ENCODE measurements at places on chromosomes 1 and 21. TPM values are rescaled to one million over a fixed set of nuclear protein-coding genes. Genes with fewer than 3 reads are reported as not detected.

DNA sequence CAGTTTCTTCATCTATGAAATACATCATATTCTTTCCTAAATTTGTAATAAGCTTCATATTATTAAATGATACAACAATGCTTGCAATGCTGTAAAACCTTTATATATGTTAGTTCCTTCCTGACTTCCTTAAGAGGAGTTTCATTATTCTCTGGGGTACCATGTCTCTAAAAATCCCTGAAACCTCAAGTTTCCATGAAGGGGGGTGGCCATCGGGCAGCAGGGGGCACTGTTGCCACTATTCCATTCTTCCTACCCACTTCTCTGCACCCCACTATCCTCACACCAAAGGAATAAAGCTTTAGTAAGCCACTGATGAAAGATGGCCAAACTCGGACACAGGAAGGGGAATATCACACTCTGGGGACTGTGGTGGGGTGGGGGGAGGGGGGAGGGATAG lies 9.0 kb upstream of the DMRTB1 start:
- peak; percentile 63 for DNase-seq

GRCh38 chr1:108140177-108140576 lies 60.0 kb downstream of the SLC25A24 start:
- DNase-seq = no peak

GRCh38 chr1:152050886-152051675 lies 14.3 kb upstream of the S100A11 start:
- peak; percentile 15 for DNase-seq

Gene TMOD4
- total RNA-seq = 1.3 TPM

Gene C8B
- not detected for total RNA-seq

Gene GJA9
- not detected for total RNA-seq

Gene FTCD
- total RNA-seq = 3.3 TPM

Gene NPL
- total RNA-seq = 2.8 TPM

DNA sequence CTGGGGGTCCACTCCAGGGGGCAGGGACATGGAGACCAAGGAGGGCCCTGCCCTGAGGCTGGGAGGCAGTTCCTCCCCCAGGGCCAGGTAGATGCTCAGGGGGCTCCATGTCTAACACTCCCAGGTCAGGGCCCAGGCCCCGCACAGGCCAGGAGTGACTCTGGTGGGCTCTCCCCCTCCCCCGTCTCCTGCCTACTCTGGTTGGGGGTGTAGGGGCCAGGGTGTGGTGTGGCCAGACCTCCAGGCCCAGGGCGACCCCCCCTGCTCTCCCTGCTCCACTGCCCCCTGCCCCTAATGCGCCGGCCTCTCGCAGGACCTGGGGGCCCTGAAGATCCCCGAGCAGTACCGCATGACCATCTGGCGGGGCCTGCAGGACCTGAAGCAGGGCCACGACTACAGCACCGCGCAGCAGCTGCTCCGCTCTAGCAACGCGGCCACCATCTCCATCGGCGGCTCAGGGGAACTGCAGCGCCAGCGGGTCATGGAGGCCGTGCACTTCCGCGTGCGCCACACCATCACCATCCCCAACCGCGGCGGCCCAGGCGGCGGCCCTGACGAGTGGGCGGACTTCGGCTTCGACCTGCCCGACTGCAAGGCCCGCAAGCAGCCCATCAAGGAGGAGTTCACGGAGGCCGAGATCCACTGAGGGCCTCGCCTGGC lies 19.7 kb upstream of the CCDC27 start:
- peak; percentile 86 for DNase-seq

DNA sequence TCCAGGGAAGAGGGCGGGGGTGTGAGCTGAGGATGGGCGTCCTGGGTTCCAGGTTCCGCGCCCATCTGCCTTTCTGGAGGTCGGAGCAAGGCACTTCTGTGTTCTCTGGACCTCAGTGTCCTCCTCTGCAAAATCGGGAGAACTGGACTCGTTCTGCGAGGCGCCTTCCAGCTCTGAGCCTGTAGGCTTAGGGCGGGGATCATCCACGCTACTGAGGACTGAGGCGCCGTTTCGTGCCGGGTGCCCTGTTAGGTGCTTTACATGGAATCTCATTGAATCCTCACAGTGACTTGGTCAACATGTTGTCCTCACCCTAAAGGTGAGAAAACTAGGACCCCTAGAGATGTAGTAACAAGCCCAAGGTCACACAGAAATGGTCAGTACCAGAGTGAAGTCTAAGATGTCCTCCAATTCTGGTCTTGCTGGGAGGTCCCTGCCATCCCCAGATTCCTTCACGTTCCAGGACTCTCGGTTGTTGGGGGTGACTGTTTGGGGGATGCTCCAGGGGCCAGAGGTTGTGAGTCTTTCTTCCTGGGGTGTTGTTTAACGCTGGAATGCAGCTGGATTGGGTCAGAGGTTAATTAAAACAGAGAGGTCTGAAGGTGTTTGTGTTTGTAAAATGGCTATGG lies 677 bp downstream of the PRKAA2 start:
- DNase-seq = peak; percentile 57

DNA sequence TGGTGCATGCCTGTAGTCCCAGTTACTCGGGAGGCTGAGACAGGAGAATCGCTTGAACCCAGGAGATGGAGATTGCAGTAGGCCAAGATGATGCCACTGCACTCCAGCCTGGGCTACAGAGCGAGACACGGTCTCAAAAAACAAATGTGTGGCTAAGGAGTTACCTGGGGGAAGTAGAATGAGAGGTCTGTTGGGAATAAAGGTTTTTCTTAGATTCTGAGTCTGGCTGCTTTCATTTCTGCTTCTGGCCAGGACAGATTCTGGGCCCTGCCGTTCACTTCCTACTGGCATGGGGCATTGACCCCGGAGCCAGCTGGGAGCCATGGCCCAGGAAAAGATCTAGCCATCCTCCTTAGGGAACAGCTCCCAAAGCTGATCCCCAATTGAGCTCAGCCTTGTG lies 420 bp upstream of the DCDC2B start:
- no peak for DNase-seq

GRCh38 chr1:1153874-1154273 lies 19.8 kb upstream of the TTLL10 start:
- no peak for DNase-seq

DNA sequence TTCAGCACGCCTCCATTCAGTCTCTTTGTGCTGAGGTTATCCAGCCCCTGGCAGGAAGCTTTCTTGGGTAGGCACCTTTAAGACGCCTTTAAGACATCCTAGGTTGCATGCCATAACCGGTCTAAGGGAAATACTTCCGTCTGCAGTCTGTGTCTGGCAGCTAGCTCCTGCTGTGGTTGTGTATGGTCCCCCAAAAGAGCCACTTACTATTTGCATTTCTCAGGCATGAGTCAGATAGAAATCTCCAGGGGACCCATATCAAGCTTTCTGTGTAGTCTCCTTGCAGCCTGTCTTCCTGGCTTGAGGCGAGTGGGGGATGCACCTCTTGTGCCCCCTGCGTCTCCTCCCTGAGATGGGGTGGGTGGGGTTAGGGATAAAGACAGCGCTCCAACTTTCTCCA lies 10.0 kb upstream of the RYR2 start:
- peak; percentile 44 for DNase-seq

Gene EXTL1
- 1.2 TPM for total RNA-seq

Gene NOC2L
- 123 TPM for total RNA-seq

GRCh38 chr21:25689226-25689625 lies 45.5 kb downstream of the ATP5PF start:
- DNase-seq = no peak

DNA sequence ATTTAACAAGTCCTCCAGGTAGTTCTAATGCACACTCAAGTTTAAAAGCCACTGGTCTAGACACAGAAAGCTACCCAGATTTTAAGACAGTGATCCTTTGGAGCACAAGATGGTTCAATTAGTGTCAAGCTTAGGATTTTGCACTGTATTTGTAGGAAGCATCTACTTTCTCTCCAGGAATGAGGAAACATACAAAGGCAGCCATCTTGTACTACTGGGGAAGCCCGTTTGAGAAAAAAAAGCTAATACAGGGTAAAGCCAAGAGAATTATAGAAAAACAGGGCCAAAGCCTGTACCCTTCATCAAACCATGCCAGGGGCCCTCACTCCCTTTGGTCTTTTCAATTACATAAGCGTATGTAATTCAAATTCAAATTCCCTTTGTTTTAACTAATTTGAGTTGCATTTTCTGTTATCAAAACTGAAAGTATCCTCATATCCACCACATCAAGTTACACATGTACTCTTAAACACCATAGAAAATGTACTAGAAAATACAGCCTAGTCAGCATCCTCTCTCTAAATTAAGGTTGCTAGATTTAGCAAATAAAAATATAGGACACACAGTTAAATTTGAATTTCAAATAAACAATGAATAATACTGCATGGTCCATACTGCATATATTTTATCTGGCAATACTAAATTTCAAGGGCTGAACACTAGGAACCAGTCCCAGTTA lies 17.4 kb downstream of the PIK3R3 start:
- no peak for DNase-seq

Gene KANK4
- total RNA-seq = 0.19 TPM

- DNase-seq = no peak
Observed at GRCh38 chr1:179955731-179956130, 1.1 kb downstream of the CEP350 start.

DNA sequence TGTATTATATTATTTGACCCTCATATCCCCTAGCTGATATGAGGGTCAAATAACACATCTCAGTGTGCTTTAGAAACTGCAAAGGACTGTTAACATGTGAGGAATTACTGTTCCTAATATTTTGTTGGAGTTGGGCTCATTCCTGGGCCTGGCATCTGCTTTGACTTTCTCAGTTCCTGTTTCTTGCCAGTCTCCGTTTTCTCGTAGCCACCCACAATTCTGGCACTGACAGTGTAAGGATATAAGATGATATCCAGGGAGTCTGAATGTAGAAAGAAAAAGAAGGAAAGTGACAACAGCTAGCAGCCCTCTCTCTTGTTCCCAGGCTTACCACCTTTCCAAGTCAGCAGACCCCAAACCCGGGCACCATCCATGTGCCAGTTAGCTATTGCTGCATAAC lies 54.4 kb upstream of the SCMH1 start:
- DNase-seq = no peak

DNA sequence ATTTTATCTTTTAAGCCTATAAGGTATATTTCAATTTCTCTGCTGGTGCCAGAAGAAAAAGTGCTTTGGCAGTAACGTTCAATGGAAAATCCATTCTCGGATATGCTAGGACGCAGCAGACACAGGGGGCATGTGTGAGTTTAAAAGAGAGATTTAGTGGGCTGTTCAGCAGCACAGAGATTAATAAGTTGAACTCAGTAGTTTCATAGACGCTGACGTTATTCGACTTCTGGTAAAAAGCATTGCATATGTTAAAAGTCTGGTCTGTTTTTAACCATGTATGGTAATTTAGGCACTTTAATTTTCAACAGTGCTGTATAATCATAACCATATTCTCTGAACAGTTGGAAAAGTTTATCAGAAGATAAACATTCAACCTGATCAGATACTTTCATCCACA lies 99.6 kb downstream of the ATP6V1G3 start:
- no peak for DNase-seq

Gene NCF2
- not detected for total RNA-seq

GRCh38 chr1:101285922-101286570 lies 49.2 kb downstream of the S1PR1 start:
- no peak for DNase-seq

DNA sequence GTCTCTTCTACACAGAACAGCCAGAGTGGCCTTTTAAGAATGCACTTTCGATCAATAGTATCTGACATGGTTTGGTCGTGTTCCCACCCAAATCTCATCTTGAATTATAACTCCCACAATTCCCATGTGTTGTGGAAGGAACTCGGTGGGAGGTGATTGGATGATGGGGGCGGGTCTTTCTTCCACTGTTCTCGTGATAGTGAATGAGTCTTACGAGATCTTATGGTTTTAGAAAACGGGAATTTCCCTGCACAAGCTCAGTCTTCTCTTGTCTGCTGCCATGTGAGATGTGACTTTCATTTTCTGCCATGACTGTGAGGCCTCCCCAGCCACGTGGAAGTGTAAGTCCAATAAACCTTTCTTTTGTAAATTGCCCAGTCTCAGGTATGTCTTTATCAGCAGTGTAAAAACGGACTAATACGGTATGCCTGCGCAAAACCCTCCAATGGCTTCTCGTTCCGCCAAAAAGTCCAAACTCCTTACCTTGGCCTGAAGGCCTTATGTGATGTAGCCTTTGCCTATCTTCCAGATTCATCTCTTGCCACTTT lies 23.0 kb upstream of the SMG7 start:
- no peak for DNase-seq

- no peak for DNase-seq
Observed at GRCh38 chr1:110717179-110717578, 42.4 kb upstream of the KCNA3 start.

DNA sequence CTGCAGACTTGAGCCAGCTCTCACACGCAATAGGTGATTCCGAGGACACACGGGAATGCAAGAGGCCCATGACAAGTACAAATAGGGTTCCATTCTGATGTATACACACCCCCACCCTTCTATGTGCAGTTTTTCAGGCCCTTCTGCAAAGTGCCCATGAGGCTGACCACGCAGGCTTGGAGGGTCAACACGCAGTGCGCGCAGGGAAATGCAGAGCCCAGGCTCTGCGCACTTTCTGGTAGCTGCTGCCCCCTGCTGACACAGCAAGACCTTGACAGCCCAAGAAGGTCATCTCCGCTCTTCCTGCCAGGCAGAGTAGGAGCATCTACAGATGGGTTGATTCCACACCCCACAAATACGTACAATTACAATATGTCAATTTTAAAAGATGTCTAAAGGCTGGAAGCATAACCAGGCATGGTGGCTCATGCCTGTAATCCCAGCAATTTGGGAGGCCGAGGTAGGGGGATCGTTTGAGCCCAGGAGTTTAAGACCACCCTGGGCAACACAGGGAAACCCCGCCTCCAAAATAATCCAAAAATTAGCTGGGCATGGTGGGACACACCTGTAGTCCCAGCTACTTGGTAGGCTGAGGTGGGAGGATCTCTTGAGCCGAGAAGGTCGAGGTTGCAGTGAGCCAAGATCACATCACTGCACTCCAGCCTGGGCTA lies 18.5 kb downstream of the SH3BP5L start:
- peak; percentile 83 for DNase-seq

- peak; percentile 75 for DNase-seq
Observed at GRCh38 chr1:35210321-35211119, 17.6 kb upstream of the SFPQ start.

DNA sequence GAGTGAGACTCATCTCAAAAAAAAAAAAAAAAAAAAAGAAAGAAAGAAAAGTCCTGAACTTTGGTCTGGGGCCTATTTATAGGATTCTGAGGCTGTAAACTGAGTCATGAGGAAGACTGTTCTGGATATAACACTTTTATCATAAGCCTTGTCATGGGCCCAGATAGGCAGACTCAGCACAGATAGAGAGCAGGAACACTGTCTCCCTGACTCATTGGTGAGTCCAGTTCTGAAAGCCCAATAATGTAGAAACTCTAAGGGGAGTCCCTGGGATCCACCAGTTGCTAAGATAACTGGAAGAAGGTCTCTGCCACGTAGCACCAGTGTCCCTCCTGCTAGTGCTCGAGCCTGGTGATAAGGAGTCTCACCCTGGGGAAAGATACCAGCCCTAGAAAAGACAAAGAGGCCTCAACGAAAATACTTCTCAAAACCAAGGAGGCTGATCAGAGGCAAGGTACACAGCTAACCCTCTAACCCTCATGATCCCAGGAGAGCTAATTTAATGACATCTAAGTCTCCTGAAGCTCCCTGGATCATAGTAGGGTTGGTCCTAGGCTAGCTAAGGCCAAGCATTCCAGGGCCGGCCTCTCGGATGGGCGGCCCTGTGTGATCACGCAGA lies 43.5 kb downstream of the LPAR3 start:
- DNase-seq = no peak

GRCh38 chr1:110829955-110830553 lies 42.9 kb upstream of the CD53 start:
- DNase-seq = peak; percentile 94

Measured in GM23338 (cell line).